Activated T-helper 1 cell treated with anti-CD3 and anti-CD28 coated beads, Interleukin-12 subunit alpha, Interleukin-12 subunit beta, Interleukin-2, Interleukin-4 antibody, amounts not matched to agents 30 ng/mL and 10 ng/mL and 1 ng/mL, durations not matched to agents 14 hours and 24 hours and 36 hours (primary cell): ENCODE measurements at places on chromosomes 2 and 18. TPM values are rescaled to one million over a fixed set of nuclear protein-coding genes. Genes with fewer than 3 reads are reported as not detected.

DNA sequence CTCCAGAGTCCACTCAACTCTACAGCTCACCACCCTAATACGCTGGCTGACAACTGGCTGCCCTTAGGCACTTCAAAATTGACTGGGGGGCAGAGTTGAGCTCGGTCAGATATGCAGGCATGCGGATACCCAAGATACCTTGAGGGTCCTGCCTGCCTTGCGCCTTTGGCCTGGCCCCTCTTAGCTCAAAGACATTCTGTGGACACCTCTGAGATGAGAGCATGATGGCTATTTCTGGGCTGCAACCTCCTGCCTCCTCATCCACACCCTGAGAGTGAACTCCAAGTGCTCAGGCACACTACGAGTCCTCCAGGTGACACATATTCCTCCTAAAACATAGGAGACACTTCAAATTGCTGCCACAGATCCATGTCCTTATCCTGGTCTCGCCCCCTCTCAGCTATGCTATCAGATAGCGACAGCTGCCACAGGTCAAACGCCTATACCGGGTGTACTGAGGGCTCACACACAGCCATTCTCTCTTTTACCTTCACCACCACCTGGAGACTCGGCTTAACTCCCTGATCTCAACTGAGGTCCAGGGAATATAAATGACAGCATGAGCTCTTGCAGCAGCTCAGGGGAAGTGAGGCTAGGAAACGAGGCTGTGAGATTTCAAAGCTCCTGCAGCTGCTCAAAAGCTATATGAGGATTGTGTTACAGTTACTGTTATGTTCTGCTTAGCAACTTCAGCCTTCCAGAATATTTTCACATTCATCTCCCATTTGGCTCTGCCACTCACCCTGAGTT lies 60.5 kb upstream of the TEX51 start:
- no peak overlapping the region for H3K4me3 ChIP-seq
- no peak overlapping the region for H3K27ac ChIP-seq
- DNase-seq, result no peak
- H3K27me3 ChIP-seq, result peaks cover 2% of the 10 kb centered on the region

DNA sequence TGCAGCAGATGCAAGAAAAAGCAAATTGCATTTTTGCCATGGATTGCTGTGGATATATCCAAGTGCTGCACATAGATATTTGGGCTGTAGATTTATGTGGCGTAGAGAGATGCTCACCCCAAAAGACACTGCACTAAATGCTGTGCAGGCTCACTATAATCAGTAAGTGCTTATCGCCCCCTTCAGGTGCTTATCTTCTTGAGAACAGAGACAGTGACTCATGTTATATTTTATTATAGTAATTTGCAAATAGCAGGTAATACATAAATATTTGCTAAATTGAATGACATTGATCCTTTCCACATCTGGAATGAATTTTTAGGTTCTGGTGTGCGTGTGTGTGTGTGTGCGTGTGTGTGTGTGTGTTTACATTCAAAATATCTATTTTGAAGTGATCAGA lies 36.8 kb upstream of the PLEKHM3 start:
- H3K36me3 ChIP-seq, result no peaks in the 10 kb centered on the region
- no peak for DNase-seq
- H3K27me3 ChIP-seq, result peaks cover 4% of the 10 kb centered on the region

GRCh38 chr2:236613612-236614011 lies 44.0 kb downstream of the ACKR3 start:
- no peak overlapping the region for H3K4me3 ChIP-seq
- no peak for DNase-seq
- H3K27ac ChIP-seq, result no peak overlapping the region
- H3K4me1 ChIP-seq, result no peaks in the 10 kb centered on the region

DHRS9 gene
- 1.6 and 2.3 TPM in 2 replicates for total RNA-seq

DNA sequence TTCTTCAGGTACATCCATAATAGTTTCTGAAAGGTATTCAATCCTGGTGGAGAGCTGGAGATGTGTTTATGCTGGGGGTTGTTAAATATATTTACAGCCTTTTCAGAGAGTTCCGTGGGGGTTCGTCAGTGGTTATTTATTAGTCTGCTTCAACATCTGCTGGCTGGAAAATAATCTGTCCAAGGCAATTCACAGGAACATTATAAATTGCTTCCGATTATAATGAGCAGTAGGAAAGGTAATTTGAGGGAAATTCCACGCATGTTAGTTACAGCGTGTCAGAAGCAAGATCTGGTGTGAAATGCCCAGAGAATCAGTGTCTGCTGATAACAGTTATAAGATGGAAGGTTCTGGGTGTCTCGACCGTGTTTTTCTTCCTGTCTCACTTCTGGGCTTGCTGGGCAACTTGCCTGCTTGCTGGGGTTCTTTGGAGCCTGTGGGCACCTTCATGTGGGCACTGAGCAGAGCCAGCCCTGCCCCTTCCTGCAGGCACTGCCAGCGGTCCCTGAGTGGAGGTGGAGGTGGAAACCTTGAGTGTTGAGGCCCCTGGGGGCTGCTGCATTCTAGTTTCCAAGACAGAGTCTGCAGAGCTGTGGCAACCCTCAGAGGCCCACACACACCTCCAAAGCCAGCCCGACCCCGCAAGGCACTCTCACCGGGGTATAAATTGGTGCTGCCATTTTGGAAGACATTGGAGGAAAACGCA lies 185.7 kb downstream of the FAM210A start:
- DNase-seq, result no peak
- H3K4me3 ChIP-seq, result no peak overlapping the region
- H3K36me3 ChIP-seq, result peaks cover 12% of the 10 kb centered on the region
- peaks cover 2% of the 10 kb centered on the region for H3K27me3 ChIP-seq
- no peak overlapping the region for H3K27ac ChIP-seq

GRCh38 chr2:9741110-9741509 lies 102.2 kb upstream of the TAF1B start:
- H3K36me3 ChIP-seq, result peaks cover 1% of the 10 kb centered on the region
- no peak overlapping the region for H3K4me3 ChIP-seq
- H3K4me1 ChIP-seq, result peaks cover 24% of the 10 kb centered on the region

DNA sequence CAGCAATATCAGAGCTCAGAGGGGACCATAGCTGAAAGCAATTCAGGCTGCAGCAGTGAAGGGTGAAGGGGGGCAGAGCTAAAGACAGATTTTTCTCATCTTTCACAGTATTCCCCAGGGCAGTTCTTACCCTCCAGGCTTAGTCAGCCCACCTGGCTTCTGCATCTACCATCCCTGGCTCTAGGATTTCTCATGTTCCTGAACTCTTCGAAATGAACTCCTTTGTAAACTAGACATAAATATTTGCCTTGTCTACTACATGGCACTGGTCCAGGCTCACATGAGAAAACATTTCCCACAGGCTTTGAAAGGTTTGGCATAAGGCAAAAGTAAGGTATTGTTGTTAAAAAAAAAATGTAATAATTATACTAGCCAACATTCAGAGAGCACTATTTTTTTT lies 23.6 kb upstream of the NEB start:
- H3K4me3 ChIP-seq, result no peak overlapping the region
- DNase-seq, result no peak
- no peaks in the 10 kb centered on the region for H3K27me3 ChIP-seq
- H3K36me3 ChIP-seq, result no peaks in the 10 kb centered on the region

AMER3 gene
- total RNA-seq, result not detected in 2 replicates

GRCh38 chr18:62634979-62635630 lies 80.2 kb upstream of the PHLPP1 start:
- no peak for DNase-seq
- peaks cover 17% of the 10 kb centered on the region for H3K4me1 ChIP-seq
- H3K27me3 ChIP-seq, result peaks cover 4% of the 10 kb centered on the region
- H3K27ac ChIP-seq, result no peak overlapping the region
- no peak overlapping the region for H3K4me3 ChIP-seq

DNA sequence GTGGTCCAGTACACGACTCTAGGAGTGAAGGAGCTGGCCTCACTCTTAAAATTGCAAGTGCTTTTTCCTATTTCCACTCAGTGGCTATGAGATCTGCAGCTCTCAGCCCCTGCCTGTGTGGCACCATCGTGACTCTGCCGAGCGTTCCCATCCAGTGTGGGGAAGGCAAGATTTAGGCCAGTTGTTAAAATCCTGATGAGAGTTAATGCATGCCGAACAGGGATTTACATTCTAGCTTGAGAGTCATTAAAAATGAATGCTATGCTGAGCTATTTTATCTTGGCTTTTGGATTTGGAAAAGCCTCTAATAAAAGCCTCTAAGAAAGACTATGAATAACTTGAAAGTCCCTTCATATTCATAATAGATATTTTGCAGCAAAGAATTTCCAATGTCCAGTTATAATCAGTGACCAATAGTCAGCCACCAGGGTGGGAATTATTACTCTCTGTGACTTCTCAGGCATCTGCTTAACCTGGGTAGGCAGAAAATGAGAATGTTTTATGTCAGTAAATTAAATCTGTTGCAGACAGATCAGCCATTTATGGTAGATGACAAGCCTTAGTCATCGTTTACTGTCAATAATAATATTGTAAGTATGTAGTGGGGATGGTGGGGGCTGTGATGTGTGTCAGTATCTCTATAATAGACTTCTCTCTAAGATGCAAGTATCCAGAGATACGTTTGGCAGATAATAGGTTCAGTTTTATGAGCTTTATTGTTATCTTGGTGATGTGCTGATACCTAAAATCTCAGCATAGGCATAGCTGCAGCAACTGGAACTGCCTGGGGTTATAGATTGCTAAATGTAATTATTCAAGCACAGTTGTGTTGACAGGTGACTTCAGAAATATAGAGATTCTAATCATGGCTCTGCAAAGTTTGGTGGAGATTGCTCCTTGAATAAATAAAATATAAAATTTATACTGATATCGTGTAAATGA lies 207.8 kb downstream of the SOCS6 start:
- H3K36me3 ChIP-seq, result no peaks in the 10 kb centered on the region
- H3K27me3 ChIP-seq, result no peaks in the 10 kb centered on the region
- DNase-seq, result no peak
- H3K4me1 ChIP-seq, result no peaks in the 10 kb centered on the region

- no peak overlapping the region for H3K4me3 ChIP-seq
- peaks cover 4% of the 10 kb centered on the region for H3K27me3 ChIP-seq
- H3K27ac ChIP-seq, result no peak overlapping the region
- H3K36me3 ChIP-seq, result no peaks in the 10 kb centered on the region
- no peak for DNase-seq
These were observed 203.5 kb downstream of the LPIN1 start for GRCh38 chr2:11949732-11950523.

MPP4 gene
- not detected in 2 replicates for total RNA-seq

DNA sequence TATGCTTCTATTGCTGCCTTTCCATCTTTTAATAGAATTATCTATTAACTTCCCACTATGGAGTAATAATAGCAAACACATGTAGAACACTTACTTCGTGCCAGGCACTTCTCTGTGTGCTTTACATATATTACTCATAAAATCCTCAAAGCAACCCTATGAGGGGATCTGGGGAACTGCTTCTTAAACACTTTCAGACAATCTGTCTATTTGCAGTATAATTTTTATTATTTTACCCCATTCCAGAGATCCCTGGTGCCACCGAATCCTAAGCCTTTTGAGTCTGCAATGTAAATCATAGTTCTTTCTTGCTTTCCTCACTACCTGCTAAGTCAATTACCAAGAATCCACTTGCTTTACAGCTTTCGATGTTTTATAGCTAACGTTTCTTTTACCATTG lies 25.6 kb upstream of the GCFC2 start:
- no peaks in the 10 kb centered on the region for H3K36me3 ChIP-seq
- no peak overlapping the region for H3K4me3 ChIP-seq
- no peak overlapping the region for H3K27ac ChIP-seq
- H3K4me1 ChIP-seq, result no peaks in the 10 kb centered on the region
- no peak for DNase-seq

ELAC1 gene
- 6.7 and 7.7 TPM in 2 replicates for total RNA-seq

DNA sequence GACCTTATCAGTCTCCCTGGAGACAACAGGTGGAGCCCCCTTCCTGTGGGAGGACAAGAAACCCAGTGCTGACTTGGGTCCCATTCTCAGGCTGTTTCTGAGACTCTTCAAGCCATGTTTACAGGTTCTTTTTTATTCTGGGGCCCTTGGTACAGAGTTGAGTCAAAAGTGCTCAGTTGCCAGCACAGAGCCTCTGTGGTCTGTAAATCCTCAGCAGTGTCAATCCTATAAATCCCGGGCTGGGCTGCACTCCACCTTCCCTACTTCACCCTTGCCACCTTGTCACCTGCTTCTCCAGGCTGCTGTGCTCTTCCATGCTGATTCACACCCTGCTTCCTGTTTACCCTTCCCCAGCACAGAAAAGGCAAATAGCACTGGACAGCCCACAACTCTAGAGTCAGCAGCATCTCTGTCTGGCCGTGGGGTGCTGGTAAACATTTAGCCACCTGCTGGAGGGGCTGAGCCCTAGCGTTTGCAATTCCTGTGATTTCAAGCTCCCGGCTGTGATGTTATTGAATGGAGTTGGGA lies 74.7 kb downstream of the TNFRSF11A start:
- peaks cover 54% of the 10 kb centered on the region for H3K4me1 ChIP-seq
- no peaks in the 10 kb centered on the region for H3K27me3 ChIP-seq
- H3K27ac ChIP-seq, result peak overlapping the region; percentile 75
- no peak for DNase-seq
- no peak overlapping the region for H3K4me3 ChIP-seq
- H3K36me3 ChIP-seq, result peaks cover 6% of the 10 kb centered on the region

DNA sequence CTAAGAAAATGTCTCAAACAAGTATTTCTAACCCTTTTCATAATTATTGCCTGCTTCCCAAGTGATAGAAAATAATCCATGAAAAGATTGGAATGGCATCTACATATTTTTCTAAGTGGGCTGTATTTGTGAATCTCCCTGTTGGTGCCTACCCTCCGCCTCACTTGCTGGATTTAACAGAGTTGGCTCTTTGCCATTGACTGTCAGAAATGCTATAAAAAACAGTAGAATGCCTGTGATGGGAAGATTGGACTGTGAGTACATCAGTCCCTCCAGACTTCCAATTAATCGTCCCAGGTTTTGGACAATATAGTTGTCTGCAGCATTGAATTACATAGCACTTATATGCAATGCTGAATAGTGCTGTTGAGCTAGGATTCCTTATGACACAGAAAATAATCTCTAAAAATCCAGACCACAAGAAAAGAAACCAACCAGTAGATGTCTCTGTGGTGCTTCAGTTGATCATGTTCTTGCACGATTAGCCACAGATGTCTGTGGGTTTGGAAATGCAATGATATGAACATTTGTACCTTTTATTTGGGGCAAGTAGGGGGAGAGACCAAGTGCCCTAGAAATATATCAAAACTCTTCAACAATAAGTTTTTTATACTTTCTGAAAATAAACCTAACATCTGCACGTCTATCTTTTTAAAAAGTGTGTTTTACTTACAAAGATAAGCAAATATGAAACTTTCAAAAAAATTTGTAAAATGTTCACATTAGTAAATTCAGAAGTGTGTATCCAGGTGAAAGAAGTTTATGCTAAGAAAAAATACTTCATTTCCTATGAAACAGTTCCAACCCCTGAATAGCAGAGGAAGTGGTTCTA lies 88.5 kb downstream of the DYNAP start:
- no peaks in the 10 kb centered on the region for H3K4me1 ChIP-seq
- DNase-seq, result no peak
- no peak overlapping the region for H3K4me3 ChIP-seq

FKBP7 gene
- total RNA-seq, result 2.9 and 4.5 TPM in 2 replicates

DYSF gene
- not detected in 2 replicates for total RNA-seq

NAT8 gene
- not detected in 2 replicates for total RNA-seq

DNA sequence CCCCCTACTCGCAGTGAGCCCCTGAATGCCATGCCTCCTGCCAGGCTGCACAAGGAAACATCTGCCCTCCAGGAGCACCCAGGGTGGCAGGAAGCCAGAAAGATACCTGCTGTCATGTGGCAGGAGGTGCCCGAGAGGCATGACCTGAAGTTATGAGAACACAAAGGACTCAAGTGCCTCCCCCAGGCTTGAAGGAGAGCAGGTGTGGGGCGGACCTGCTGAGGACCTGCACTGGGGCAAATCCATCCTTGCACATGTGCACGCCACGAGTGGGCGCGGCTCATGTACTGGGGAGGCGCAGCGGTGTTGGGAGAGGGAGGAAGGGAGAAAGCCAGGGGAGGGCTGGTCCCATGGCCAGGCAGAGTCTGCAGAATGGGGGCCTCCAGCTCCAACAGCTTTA lies 26.9 kb downstream of the SDC1 start:
- no peaks in the 10 kb centered on the region for H3K4me1 ChIP-seq
- peaks cover 4% of the 10 kb centered on the region for H3K27me3 ChIP-seq
- no peak for DNase-seq
- no peaks in the 10 kb centered on the region for H3K36me3 ChIP-seq
- no peak overlapping the region for H3K27ac ChIP-seq
